ENCODE measurements at places on chromosomes 5 and 9.

- no peak for DNase-seq
Measured at GRCh38 chr9:93316726-93317494, 133.0 kb downstream of the WNK2 start.

DNA sequence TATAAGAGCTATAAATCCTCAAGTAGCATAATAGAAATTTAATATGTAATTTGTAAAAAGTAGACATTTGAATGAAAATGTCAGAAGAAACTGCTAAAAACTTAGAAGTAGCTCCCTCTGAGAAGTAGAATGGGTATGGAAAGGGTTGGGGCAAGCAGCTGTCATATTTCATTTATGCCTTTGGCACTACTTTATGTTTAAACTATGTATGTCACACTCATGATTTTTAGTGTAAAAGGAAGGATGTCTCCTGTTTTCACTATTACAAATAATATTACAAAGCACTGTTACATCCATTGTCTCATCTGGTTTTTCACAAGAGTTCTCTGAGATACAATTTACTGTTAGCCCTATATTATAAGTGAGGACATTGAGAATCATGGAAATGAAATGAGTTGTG lies 96.3 kb upstream of the ZNF462 start:
- DNase-seq: no peak

- no peak for DNase-seq
Measured at GRCh38 chr9:90942555-90942954, 140.9 kb downstream of the SYK start.

DNA sequence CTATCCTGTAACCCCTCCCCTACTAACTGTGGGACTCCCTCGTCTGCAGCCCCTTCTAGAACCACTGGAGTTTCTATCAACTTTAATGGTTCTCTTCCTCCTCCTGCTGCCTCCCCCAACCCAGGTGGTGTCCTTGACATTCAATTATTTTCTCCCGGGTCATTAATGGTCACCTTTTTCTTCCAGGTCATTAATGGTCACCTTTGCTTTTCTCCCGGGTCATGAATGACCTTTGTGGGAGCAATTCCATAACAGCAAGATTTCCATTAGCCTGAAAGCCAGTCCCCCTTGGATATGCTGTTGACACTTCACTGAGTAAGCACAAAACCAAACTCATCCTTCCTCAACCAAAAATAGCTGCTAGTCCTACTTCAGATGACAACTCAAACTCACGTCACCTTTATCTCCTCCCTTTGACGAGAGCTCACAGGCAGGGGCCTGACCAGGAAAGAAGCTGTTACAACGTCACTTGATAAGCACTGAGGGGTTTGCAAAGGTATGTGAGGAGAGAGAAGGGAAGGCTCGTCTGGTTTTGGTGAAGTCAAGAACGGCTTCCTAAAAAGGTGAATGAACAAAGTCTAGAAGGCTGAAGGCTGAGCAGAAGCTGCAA lies 10.9 kb downstream of the CCDC127 start:
- no peak for DNase-seq

DNA sequence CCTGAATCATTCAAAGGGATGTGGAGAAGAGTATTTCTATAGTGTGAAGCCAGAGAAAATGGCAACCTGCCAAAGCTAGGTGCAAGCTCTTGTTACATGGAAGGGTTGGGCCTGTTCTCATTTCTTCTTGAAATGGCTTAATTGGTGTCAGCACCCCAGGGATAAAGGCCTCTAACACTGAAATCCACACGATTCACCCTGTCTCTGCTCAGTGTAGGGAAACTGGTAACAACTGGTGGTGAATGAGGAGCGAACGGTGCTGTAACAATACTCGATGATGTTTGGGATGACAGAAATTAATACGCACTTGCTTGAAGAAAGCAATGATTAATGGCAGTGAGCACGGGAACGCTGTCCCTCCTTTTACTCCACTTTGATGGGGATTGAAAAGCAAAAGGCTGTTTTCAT lies 16.2 kb downstream of the PBX3 start:
- no peak for DNase-seq

- no peak for DNase-seq
Measured at GRCh38 chr9:87512311-87512710, 14.6 kb downstream of the DAPK1 start.

DNA sequence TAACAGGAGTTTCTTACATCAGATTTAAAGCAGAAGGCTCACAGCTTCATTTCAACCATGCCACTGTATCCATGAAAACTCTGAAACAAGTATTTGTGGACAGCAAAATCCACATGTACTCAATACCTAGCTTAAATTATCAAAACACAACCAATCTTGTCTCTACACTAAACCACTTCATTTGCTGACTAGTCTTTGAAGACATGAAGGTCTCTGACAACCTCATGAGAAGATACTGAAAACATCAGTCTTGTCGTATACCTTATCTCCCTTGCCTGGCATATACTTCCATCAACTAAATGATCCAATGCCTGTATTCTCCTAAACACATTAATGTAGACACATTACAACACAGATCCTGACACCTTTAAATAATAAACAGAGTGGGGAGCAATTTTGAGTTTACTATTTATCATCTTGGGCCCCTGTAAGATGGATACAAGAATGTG lies 2.9 kb downstream of the RPS23 start:
- DNase-seq: no peak

Data from stimulated activated CD4-positive, alpha-beta T cell treated with anti-CD3 and anti-CD28 coated beads, TNF-alpha, amount 100 ng/mL, for 24 hours (primary cell).